ENCODE measurements at places on chromosomes 3 and 15.

DNA sequence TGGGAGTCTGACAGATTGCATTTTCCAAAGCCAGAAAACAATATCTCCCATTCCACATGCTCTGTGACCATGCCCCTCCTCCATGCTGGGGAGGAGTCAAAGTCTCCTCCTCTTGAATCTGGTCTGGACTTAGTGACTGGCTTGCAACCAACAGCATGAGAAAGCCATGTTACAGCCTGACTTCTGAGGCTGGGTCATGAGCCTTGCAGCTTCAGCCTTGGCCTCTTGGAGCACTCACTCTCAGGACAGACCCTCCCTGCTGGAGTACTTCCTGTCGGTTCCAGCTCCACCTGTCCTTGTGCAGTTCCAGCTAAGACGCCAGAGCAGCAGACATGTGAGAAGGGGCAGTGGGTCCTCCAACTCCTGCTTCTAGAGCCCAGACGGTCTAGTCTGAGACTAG is 49.7 kb upstream of the RBSN start:
- DNase-seq: no peak

GRCh38 chr3:57085211-57085610 is 24.7 kb downstream of the SPATA12 start:
- DNase-seq: no peak

GRCh38 chr3:29475305-29475840 is 194.5 kb downstream of the RBMS3 start:
- DNase-seq: no peak

DNA sequence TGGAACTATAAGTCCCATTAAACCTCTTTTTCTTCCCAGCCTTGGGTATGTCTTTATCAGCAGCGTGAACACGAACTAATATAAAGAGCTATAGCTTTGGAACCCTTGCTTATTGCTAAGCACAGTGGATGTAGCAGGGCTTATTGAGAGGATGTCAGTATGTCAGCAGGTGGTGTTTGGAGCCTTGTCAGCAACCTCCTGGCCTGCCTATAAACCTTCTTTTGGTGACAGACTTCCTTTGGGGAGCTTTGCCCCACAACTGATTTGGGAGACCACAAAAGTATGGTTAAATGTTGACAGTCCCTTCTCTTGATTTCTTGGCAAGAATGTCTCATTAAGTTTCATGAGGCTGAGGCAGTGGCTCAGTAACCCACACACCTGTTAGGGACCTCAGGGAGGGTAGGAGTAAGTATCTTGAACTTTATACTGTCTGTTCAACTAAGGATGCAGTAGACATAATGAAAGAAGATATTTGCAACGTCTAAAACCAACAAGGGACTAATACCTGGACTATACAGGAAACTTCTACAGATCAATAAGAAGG is 14.8 kb downstream of the CCNDBP1 start:
- DNase-seq: no peak

- DNase-seq: no peak
Measured at GRCh38 chr15:60318216-60318867, 79.4 kb downstream of the ANXA2 start.

DNA sequence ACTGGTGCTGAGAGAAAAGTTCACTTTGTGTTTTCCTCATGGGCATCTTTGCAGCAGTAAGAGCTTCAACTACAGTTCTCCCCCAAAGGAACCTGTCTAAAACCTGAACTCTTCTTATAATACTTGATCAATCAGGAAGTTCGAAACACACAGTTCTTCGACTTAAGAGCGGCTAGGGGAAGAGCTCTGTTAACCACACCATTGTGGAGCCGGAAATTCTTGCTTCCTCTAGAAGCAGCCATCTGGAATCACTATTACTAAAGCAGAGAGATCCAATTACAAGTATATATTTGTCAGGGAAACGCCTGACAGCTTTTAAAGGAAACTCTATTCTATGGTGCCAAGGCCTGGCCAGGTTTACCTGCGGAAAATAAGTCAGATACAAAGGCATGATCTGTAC is 337.3 kb upstream of the CBLB start:
- DNase-seq: peak; percentile 22

DNA sequence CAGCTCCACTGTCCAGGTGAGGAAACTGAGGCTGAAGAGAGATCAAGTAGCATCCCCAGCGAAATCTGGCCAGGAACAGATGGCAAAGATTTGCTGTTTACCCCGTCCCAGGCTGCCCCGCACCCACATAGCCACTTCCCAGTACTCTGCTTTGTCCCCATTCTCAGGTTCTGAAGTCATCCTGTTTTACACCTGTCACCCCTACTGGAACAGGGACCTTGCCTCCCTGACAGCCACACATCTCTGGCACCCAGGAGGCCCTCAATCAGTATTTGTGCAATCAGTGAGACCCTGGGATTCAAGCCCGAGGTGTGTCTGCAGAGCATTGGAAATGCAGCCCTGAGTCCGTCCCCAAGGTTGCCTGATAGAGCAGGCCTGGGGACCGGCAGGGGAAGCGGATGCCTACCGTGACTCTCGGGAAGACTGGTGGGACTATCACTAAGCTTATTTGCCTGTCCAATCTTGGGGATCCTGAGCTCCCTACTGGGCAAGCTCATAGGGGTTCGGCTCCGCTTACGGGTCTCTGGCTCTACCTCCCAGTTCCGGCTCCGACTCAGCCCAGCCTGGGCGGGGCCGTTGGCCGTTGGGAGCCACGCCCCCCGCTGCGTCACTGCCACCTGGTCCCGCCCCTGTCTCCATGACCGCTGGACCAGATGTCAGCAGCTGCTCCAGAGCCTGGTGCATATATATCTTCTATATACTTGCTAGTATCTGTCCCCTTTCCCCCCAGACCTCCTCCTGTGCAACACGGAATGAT is 17.5 kb upstream of the FANCD2 start:
- DNase-seq: peak; percentile 76

GRCh38 chr3:12454076-12454815 is 30.0 kb upstream of the TSEN2 start:
- DNase-seq: no peak

DNA sequence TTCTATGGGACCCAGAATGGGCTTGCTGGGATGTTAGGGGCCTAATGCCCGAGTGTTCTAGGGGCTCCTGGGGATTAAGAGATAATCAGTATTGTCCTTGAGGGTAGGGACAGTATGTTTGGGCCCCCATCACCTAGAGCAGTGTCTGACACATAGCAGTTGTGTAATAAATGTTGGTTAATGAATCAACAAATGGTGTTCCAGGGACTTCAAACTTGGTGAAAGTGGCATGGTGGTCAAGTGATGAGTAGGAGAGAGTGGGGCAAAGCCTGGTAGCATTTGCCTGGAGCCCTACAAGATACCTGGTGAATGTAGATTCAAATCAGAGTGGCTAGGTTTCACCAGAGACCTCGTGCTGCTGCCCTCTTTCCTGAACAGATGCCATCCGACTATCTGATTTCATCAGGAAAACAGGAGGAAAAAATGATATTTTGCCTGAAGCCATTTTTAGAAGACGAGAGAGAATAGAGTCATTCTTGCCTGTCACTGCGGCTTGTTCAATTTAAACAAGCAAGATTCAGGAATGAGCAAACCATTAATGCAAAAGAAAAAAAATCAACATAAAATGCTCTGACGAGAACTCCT is 117.3 kb downstream of the RPL22L1 start:
- DNase-seq: no peak

GRCh38 chr3:23072693-23073092 is 130.4 kb upstream of the UBE2E2 start:
- no peak for DNase-seq

DNA sequence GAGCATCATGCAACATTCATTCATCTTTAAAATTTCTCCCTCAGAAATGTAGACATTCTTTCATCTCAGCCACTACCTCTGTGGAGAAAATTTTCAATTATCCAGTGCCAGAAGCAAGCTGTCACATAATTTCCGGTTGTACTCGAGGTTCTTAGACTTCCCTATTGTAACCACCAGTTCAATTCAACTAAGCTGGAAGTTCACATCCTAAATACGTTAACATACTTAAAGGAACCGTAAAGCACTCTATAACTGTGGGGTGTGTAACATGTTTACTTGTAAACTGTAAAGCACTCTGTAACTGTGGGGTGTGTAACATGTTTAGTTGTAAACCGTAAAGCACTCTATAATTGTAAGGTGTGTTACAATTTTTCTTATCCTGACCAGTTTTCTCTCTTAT is 150.3 kb downstream of the PLCL2 start:
- no peak for DNase-seq

DNA sequence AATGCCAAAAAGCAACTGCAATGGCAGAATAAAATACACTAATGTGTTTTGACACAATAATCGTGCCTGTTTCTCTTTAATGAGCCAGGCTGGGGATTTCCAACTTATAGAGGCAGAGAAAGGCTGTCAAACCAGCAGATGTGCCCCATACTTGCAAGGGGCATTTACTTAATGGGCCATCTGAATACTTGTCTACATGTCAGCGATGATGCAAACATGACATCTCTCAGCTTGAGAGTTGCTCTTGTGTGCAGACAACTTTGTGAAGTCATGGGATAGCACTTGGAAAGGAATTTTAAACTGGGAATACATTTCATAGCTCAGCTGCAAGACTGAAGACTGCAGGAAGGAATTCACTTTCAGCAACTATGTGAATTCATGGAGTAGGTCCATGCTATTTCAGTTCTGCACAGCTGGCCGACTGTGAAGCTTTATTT is 127.4 kb upstream of the ADAMTS9 start:
- no peak for DNase-seq

GRCh38 chr3:3194861-3195260 is 15.4 kb upstream of the CRBN start:
- DNase-seq: no peak

DNA sequence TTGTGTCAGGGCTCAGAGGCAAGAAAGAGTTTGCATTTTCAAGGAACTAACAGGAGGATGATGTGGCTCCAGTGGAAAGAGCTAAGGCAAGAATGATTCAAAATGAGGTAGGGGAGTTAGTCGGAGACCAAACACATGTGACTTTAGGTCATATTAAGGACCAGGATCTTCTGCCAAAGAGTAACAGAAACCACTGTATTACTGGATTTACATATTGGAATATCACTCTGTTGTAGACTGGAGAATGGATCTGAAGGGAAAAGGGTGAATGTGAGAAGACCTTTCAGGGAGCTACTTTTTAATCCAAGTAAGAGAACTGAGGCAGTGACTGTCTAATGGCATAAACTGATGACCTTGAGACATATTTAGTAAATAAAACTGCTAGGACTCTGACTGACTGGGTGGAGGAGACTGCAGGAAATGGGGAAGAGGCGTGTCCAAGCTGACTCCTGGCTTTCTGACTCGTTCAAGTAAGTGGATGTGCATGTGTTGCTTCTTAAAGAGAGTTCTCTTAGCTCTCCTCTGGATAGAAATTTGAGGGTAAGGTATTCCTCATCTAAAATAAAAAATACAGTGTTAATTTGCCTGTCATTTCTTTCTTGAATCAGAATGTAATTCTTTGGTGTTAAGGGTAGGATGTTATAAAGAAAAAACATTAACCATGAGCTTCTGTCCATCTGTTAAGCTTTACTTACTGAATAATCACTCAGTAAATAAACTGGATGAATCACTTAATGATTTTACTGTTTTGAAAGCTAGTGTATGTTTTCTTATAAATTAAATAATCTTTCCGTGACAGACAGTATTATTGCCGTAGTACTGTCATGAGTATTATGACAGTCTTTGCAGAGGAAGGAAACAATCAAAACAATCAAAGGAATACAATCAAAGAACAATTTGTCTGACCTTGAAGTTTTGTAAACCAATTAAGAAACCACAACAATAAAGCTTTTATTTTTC is 58.3 kb upstream of the CFAP20DC start:
- DNase-seq: no peak

- DNase-seq: no peak
Measured at GRCh38 chr3:168620854-168621253, 525.1 kb upstream of the GOLIM4 start.

DNA sequence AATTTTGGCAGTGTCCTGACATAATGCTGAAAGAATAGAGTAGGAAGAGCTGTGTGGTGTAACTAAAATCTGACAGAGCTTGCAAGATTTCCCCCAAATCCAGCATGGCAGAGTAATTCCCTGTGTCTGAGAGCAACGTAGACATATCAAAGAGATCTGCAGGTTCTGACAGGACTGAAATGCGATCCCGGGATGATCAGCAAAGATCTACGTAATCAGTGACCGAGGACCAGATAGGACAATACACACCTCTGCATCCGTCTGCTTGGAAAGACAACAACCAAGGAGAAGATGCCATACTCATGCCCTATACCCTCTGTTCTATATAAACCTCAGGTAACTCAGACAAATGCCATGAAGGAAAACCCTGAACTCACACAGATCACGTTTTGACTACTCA is 26.6 kb upstream of the SYNPR start:
- no peak for DNase-seq

GRCh38 chr15:75129788-75130187 is 71.9 kb upstream of the C15orf39 start:
- DNase-seq: no peak

- no peak for DNase-seq
Measured at GRCh38 chr15:96058103-96058851, 272.2 kb upstream of the NR2F2 start.

GRCh38 chr3:119588112-119588511 is 8.8 kb downstream of the ADPRH start:
- peak; percentile 65 for DNase-seq

GRCh38 chr3:29319798-29320197 is 38.9 kb downstream of the RBMS3 start:
- DNase-seq: no peak

All from stimulated activated naive B cell treated with anti-CD40 and anti-IgM and Interleukin-4, amounts not matched to agents 10 μg/mL and 1 μg/mL and 100 μg/mL, for 72 hours (primary cell).